ENCODE measurements at places on chromosomes 7 and 10.

GRCh38 chr10:6267941-6268340 lies 65.2 kb downstream of the PFKFB3 start:
- no peak for DNase-seq

GRCh38 chr10:104330168-104331110 lies 7.8 kb downstream of the ITPRIP start:
- DNase-seq = no peak

DNA sequence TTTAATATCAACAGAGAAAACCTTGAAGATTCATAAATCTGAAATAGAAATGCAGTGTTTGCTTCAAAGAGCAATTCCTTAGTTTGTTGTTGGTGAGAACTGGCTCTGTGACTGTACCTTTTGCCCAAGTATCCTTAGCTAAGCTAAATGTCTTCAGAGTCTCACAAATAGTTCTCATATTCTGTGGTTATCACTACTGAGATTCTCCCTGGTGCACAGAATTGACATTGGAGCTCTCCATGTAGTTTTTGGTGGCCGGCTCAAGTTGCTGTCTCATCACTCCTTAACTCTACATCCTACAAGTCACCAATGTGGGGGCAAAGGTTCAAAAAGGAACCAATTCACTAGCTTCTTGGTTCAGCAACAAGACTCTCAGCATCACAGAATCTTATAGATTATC lies 780.3 kb downstream of the LRMDA start:
- no peak for DNase-seq

GRCh38 chr7:11833431-11833830 lies 1.4 kb upstream of the THSD7A start:
- no peak for DNase-seq

DNA sequence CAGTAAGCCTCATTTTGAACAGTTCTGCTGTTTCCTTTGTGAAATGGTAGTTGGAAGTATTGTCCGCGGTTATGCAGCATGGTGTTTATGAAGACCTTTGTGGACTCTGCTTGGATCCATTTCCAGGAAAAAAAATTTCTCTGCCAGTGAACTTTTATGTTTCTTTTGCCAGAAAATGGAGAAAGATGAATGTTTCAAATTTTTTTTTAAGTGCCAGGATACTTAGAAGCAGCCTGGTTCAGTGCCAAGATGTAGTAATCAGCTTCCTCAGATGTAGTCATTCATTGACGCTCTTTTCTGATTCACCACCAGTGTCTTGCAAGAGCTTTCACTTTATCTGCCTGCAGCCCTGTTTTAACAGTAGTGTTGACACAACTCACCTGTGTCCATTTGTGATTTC lies 258.2 kb downstream of the SDK1 start:
- no peak for DNase-seq

DNA sequence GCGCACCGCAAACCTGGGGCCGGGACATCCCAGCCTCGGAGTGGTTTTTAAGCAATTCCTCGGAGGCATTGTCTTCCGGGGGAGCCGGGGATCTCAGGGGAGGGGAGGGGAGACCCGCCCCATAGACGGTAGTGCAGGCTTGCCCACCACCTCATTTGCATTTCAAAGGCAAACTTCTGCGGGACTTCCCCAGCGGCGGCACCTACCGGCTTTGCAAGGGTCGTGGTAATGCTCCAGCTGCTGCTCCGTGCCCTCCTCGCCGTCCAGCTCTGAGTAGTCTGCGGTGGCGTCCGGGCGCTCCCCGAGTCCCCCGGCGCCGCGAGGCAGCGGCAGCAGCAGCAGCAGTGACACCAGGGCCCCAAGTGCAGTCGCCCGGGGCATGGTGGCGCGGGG lies 425 bp downstream of the TLL2 start:
- no peak for DNase-seq

DNA sequence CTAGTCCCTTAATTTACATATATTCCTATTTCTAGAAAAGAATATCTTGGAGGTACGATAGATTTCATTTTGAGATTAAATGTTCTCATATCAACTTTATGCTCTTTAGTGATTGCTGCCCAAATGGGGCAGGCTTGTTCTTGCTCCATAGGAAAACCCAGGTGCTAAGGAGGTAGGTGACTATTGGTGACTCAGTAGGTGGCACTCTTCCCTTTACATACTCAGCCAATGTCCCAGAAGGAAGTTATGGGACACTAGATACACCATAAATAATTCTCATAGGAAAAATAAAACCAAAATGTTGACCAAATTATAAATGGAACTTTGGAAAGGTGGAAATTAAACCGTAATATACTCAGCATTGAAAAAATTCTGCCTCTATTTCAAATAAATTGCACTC lies 4.0 kb downstream of the SKAP2 start:
- DNase-seq = no peak

DNA sequence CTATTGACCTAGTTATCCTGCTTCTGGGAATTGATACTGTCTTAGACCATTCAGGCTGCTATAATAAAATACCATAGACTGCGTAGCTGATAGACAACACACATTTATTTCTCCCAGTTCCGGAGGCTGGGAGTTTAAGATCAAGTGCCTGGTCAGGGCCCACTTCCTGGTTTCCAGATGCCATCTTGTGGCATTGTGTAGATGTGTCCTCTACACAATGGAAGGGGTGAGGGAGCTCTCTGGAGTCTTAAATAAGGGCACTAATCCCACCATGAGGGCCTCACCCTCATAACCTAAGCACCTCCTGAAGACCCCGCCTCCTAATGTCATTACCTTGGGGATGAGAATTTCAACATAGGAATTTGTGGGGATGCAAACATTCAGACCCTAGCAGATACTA lies 62.4 kb downstream of the SLC35B4 start:
- DNase-seq = no peak

- DNase-seq = no peak
Measured at GRCh38 chr10:80553436-80553835, 15.7 kb downstream of the SH2D4B start.

DNA sequence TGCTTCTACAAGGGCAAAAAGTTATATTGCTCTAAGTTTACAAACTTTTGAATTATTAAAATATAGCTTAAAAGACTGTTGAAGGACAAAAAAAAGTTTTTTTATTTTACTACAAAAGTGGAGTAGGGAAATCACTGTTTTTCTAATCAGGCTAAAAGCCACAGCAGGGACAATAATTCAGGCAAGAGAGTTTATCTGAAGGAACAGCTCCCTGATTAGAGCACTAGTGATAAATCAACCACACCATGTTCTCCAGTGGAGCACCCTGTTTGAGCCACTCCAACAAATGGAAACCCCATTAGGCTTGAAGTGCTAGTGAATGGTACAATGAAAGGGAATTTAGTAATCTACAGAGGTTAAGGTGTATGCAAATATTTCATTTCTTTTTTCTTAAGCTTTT lies 357.1 kb downstream of the SEMA3D start:
- DNase-seq = no peak

GRCh38 chr7:148867596-148868377 lies 16.3 kb downstream of the EZH2 start:
- no peak for DNase-seq

- no peak for DNase-seq
Measured at GRCh38 chr7:134200970-134201369, 73.8 kb downstream of the LRGUK start.

DNA sequence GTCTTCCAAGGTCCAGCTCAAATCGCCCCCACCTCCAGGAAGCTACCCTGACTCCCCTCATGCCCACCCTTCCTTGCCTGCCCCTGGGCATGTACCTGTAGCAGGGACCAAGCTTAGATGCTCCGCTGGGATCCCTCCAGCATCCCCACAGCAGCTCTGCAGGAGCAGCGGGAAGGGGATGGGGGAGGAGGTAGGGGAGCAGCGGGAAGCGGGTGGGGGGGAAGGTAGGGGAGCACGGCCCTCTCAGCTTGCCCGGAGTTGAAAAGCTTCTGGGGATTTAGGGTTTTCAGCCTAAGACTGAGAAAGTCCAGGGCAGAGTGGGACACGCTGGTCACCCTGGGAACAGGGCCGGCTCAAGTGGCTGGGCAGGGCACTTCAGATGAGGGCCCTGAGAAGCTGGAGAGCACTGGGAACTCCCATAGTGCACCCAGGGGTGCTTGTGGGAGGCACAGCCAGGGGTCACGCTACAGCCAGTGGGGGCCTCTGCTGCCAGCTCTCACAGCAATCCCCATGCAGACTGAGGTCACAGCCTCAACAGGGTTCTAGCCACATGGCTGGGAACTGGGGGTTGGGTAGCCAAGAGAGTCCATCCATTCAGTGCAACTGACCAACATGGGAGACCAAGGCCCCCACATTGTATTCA lies 13.4 kb downstream of the WDR86 start:
- no peak for DNase-seq

GRCh38 chr7:66052447-66052846 lies 23.2 kb upstream of the ASL start:
- no peak for DNase-seq

DNA sequence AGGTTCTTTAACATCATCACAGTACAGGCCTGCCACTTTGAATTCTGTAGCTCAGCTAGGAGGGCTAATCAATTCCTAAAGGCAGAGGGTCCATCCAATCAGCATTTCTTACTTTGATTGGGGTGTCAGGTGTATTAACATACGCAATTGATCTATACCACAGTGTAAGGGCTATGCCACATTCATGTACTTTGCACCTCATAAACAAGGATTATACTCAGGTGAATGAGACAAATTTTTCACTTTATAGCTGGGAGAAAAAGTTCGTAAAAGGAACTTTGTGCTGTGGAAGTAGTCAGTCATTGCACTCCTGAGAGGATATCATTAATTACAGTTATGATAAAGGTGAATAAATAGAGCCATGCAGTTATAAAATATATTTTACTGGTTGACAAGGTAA lies 119.9 kb upstream of the AHR start:
- no peak for DNase-seq

GRCh38 chr7:92634924-92635519 lies 44.8 kb upstream of the FAM133B start:
- DNase-seq = no peak

GRCh38 chr7:94223375-94224084 lies 171.2 kb upstream of the COL1A2 start:
- no peak for DNase-seq

- DNase-seq = no peak
Measured at GRCh38 chr7:37344886-37345579, 103.6 kb downstream of the ELMO1 start.

DNA sequence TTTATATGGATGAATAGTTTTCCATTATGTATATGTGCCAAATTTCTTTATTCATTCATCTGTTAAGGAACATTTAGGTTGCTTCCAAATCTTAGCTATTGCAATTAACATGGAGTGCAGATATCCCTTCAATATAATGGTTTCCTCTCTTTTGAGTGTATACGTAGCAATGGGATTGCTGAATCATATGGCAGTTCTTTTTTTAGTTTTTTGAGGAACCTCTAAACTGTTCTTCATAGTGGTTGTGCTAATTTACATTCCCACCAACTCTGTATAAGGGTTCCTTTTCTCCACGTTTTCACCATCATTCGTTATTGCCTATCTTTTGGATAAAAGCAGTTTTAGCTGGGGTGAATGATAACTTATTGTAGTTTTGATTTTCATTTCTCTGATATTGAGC lies 46.5 kb downstream of the FAS start:
- no peak for DNase-seq

GRCh38 chr10:42836771-42837468 lies 54.3 kb downstream of the BMS1 start:
- DNase-seq = no peak

- no peak for DNase-seq
Measured at GRCh38 chr7:133052826-133053225, 29.1 kb downstream of the CHCHD3 start.

GRCh38 chr7:90605055-90605454 lies 8.9 kb downstream of the CDK14 start:
- no peak for DNase-seq
